Neuronal stem cell (in vitro differentiated cells): ENCODE measurements at places on chromosomes 1 and 21.

DNA sequence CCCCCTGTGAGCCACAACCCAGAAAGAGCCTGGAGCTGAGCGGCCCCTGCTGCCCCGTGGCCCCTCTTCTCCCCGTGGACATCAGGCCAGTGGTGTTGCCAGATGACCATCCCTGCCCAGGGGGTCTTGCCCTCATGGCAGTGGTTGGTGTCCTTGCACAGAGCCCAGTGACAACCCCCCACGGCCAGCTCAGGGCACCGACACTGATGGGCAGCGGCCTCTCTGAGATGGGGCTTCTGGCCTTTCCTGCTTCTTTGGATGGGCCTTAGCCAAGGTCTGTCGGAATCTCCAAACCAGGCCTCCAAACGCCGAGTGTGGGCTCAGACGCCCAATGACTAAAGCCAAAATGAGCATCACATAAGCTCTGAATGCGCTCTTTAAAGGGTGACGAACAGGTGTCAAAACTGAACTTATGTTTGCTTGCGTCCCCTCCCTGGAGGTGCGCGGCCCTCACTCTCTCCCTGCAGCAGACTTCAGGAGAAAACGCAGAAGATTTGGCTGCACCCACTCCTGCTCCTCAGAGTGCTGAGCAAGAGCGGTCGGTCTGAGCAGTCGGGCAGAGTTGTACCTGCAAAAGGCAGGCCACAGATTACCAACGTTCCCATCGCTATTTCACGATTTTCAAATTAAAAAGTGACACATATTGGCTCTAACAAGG lies 41.9 kb downstream of the UBE2G2 start:
- no peak for DNase-seq

DNA sequence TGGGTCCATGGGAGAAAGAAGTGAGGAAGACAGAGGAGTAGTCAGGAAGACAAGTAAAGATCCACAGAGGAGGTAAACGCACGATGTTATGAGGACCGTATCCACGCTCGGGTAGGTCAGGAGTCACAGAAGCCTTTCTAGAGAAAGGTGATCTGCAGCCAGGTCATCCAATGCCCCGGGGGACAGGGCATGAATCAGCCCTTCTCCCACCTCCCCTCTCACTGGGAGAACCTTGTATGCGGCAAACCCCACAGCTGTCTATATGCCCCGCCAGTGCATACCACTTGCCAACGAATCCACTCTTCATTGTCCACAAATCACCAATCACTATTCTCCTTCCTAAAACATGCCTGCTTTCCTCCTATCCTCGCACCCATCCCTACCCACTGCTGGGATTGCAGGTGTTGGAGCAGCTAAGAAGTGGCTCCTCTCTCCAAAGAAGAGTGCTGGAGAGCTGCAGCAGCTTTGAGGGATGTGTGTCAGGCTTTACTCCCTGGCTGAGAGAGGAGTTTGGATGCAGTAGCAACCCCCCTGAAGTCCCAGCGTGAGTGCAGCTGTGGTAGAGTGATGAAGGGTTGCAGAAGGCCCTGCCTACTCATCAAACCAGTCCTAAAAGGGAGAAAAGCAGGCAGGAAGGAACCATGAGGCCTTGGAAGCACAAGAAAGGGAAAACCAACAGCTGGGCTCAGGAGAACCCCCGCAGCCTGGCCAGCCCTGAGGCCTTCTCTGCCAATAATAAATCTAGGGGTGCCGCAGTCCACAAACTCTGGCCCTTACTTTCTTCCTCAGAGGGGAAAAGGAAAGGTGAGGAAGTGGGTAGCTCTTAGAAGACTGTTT lies 102.2 kb upstream of the GADD45A start:
- DNase-seq = no peak

DNA sequence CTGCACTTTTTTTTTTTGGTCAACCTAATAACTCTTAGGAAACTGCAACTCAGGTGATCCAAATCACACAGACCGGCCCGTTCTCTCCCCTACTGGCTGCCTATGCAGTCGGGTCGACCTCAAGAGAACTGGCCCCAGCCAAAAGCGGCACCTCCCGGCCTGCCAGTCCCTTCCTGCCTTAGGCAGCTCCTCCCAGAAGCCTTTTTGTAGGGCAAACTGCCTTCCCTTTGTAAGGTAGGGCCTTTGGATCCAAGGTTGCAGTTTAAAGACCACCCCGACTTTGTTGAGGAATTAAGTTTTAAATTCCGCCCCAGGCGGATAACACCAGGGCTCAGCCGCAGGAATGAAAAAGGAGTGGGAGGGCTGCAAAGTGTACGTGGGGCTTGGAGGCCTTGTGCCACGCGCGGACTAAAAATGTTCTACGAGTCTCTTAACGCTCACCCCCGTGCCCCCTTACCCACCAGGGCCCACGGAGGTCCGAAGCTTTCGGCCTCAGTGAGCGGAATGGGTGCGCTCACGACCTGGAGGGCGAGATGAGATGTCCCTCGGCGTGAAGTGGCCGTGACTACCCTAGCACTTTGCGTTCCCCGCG lies 642 bp upstream of the ST3GAL3 start:
- DNase-seq = peak; percentile 20

GRCh38 chr1:41695118-41695745 lies 210.7 kb upstream of the EDN2 start:
- DNase-seq = no peak

DNA sequence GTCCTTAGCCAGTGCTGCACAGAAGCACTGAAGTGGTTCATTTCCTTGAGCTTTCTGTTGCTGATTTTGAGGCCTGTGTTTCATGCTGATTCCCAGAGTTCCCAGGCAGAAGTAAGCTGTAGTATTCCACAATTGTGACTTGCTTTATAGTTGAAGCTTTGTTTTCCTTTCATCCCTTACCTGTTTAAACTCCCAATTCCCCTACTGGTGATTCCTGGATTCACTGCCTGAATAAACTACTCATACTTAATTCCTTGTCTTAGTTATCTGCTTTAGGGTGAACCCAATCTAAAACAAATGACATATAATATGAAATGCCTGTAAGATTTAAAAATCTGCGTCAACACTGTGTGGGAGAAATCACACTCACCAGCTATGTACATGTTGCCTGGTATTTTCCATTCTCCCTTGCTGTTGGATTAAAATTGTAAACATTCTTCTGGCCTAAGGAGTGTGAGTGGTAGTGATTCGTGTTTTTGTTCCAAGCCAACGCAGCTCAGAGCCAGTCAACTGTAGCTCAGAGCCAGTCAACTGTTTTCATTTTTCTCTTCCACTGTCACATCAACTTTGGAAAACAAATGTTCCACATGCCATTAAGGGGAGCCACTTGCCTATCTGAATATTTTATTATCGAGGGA lies 879.4 kb downstream of the MRPL39 start:
- no peak for DNase-seq

GRCh38 chr1:5966543-5967205 lies 25.6 kb downstream of the NPHP4 start:
- no peak for DNase-seq

GRCh38 chr21:27498025-27498424 lies 531.1 kb upstream of the ADAMTS5 start:
- DNase-seq = no peak

GRCh38 chr1:204267191-204267601 lies 53.4 kb upstream of the GOLT1A start:
- no peak for DNase-seq

DNA sequence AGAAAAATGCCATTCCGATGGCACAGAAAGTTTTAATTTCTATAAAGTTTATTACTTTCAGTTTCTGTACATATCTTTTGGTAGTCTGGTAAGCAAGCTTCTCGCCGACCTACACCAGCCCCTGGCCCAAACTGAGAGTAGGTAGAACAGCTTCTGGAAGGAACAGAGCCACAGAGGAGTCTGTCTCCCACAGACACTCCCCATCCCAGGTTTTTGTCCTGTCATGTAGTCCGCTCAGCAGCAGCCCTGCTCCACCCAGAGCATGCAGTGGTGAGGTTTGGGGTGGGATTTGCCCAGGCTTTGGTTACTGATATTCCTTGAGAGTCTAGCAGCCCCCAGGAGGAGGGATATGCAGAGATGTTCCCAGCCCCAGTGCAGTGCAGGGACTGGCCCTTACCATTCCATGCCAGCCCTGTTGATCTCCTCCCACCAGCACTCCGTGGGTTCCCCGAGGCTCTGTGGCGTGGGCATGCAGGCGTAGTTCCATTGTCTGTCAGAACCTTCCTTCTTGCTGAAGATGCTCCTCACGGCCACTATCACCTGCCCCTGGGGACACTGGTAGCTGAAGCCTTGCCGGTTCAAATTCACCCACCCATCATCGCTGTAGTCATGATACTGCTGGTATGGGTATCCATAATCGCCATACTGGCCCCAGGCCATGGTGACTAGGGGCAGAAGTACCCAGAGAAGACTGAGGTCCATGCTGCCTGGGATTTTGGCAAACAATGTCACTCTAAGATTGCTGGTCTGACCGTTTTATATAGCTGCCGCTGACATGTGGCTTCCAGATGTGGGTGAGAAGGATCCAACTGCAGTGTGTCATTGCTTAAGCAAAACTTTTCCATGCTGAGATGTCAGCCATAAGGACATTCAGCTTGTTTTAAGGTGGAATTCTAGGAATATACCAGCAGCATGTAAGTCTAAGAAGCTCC lies at the start of gene DPT:
Gene DPT (minus strand): TSS at position 734 of the 932 bp plus-strand sequence. CDS start 32 bp downstream, at position 702.
- no peak for DNase-seq

DNA sequence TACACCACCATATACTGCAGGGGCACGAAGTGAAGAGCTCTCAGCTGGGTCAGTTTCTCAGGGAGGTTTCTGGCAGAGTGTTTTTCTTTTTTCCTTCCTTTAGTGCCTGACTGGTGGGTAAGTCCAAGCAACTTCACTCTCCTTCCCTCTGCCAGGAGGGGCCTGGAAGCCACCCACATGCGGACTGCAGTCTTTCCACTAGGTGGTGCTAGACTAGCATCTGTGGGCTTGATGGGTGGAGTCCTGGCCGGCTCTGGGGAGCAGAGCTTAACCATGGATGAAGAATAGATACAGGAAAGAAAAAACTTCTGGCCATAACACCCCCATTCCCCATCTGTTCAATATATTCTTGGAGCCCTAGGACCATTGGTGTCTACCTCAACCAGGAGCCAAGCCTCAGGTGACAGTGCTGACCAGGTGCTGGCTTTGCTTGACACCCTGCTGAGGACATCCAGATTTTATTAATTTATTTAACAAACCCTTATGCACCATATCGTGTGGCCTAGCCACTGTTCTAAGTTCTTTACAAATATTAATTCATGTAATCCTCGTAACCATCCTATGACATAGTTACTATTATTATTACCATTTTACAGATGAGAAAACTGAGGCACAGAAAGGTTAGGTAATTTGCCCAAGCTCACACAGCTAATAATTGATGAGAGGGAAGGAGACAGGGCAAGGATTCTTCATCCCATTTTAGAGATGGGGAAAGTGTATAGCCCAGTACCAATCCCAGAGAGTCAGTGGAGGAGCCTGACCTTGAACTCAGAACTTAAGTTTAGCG lies 126.7 kb upstream of the CSF3R start:
- peak; percentile 77 for DNase-seq

GRCh38 chr1:26949266-26949925 lies 10.9 kb downstream of the KDF1 start:
- DNase-seq = no peak

GRCh38 chr1:225388372-225388771 lies 39.5 kb downstream of the LBR start:
- no peak for DNase-seq

DNA sequence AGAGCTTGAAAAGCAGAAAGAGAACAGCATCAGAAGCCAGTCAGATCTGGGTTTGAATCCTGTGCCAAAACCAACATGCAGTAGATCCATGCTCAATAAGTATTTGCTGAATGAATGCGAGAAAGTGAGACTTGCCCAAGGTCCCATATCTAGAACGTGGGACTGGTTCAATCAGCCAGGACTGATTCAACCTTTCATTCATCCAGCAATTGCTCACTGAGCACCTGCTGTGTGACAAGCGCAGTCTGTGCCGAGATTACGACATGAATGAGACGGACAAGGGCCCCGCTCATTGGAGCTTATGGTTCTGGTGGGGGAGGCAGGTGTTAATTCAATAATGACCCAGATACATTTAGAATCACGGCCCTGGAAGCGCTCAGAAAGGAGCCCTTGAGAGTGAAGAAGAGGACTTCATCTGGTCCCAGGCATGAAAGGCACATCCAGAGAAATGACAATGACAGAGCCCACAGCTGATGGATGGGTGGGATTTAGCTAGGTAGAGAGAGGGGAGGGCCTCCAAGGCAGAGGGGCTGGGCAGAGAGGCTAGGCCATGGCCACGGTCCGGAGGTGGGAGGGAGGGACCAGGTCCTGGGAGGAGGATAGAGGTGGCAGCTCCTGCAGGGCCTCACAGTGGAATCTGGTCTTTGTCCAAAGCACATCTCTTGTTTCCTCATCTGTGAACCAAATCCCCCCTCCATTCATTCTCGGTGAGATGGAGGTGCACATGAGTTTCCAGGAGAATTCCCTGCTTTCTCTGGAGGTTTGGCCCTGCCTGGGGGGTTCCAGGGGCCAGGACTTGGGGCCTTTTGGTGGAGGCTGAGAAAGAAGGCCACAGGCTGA lies 4.2 kb upstream of the FAM131C start:
- no peak for DNase-seq

DNA sequence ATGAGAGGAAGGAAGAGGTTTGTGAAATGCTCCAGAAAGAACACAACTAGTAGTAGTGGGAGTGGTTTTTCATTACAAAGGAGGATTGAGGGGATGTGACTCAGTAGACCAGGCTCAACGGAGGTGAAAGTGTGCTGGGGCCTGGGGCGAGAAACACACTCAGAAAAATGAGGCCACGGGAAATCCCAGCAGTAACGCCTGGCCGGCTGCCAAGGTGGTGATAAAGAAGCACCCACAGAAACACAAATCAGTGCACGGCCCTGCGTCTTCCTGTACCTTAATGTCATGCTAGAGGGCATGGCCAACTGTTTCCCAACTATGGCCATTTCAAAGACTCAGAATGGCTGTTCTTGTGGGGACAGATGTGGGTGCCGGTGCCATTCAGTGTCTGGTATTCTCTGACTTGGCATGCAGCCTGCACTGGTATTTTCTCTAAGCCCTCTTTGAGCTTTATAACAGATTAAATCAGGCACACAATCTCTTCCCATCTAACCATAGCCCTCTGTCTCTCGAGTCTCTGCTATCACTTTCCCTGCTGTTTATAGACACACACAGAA lies 38.2 kb downstream of the URB2 start:
- no peak for DNase-seq

- DNase-seq = no peak
Observed at GRCh38 chr1:214544791-214545190, 6.6 kb downstream of the PTPN14 start.

DNA sequence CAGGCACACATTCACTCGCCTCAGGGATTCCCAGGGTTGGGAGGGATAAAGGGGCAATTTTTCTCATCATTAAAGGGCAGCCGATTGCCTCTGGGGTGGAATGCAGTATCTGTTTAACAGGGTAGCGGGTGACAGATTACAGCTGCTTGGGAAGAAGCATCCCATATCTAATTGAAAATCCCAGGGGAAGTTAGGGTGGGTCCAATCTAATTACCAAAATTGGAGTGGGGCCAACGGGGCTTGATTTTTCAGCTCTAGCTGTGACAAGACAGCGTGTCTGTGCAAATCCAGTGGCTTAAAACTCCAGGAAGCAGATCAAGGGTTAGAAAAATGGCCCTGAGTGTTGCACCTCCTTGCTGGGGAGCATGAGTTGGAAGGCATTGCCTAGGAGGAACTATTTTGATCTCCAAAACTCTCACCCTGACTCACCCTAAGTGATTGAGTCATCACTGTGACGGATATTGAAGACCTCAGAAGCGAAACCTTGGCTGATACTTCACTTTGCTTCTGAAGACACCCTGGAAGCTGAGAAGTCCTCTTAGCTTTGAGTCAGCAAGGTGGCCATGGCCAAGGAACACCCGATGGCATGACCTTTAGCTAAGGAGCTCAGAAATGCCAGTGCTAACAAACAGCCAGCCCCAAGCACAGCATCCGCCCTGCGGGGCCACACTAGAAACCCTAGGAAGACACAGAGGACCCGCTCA lies 46.0 kb downstream of the GRHL3 start:
- DNase-seq = no peak

GRCh38 chr1:65791801-65792668 lies 660 bp upstream of the PDE4B start:
- peak; percentile 42 for DNase-seq
